ENCODE measurements at places on chromosomes 4 and X.

DNA sequence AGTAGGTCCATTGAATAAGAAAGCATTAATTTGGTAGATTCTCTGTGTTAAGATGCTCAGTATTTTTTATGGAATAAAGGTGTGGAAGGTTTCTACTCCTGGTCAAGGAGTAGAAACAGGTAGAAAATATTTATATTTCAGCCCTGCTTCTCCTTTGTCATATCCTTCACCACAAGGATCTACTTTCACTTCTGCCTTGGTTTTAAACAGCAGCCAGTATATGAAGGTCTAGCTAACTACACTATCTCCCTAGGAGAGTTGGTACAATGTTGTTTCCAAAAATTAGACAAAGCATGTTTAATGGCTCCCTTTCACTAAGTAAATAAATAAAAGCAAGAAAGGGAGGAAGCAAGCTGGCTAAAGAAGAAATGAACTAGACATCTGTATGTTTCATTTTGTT lies 44.6 kb upstream of the GYPA start:
- DNase-seq, result no peak

DNA sequence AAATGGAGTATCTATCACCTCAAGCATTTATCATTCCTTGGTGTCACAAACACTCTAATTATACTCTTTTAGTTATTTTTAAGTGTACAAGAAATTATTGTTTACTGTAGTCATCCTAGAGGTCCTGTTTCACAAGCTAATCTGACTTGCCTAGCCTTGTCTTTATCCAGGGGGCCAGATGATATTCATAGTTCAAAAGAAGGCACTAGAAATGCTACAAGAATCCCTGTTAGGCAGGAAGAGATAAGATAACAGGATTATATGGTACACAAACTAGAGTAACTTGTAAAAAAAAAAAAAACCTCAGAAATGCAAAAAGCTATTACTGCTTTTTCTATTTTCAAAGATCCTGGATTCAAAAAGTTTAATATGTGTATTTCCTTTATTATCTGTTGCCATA lies 95.8 kb downstream of the MBNL3 start:
- no peak for DNase-seq

- no peak for DNase-seq
These were observed 225.1 kb upstream of the ANXA10 start for GRCh38 chr4:167867191-167867590.

GRCh38 chr4:147401221-147401620 lies 79.7 kb upstream of the EDNRA start:
- no peak for DNase-seq

DNA sequence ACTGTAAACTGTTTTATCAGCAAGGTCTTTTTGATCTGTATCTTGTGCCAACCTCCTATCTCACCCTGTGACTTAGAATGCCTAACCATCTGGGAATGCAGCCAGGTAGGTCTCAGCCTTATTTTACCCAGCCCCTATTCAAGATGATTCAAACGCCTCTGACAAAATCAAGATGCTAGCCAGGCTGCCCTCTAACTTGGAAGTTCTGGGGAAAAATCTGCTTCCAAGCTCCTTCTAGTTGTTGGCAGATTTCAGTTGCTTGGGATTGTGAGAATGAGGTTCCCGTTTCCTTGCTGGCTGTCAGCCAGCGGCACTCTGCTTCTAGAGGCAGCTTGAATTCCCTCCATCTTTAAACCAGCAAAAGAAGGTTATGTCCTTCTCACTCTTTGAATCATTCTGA lies 34.7 kb downstream of the LUZP4 start:
- no peak for DNase-seq

GRCh38 chrX:149120459-149120858 lies 384.6 kb downstream of the IDS start:
- peak; percentile 77 for DNase-seq

DNA sequence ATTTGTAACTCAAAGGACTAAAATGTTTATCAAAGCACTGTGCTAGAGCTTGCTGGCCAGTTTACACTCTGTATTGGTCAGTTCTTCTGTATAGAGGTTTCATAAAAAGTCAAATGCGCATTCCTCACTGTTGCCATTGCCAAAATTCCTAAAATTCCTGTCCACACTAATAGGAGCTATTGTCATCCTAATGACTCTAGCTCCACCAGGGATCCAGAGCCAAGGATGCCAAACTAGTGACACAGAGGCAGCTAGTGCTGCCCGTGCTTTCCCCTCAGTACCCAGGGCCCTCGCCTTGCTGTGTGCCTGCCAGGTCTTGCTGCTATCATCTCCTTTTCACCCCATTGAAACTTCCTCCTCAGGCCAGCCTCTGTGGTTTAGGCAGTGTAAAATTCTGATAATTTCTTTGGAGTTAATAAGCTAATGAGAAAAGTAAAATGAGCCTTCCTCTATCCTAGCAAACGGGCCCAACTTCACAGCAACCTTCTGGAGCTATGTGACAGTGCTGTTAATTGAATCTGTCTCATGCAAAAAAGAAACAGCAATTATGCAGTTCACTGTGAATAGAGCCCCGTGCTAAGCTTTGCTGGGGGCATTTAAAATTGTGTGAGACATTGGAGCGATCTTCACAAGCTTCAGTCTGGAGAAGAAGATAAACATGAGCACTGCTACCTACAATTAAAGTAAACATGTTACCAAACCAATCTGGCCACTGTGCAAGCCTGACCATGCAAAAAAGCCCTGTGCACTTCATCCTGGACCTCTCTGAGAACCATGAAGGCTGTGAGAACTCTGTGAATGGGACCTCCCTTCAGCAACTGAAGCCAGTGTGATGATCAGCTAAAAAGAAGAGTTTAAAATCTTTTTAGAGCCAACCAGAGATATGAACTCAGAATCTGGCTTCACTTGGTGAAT lies 43.1 kb upstream of the FGF2 start:
- DNase-seq, result no peak

DNA sequence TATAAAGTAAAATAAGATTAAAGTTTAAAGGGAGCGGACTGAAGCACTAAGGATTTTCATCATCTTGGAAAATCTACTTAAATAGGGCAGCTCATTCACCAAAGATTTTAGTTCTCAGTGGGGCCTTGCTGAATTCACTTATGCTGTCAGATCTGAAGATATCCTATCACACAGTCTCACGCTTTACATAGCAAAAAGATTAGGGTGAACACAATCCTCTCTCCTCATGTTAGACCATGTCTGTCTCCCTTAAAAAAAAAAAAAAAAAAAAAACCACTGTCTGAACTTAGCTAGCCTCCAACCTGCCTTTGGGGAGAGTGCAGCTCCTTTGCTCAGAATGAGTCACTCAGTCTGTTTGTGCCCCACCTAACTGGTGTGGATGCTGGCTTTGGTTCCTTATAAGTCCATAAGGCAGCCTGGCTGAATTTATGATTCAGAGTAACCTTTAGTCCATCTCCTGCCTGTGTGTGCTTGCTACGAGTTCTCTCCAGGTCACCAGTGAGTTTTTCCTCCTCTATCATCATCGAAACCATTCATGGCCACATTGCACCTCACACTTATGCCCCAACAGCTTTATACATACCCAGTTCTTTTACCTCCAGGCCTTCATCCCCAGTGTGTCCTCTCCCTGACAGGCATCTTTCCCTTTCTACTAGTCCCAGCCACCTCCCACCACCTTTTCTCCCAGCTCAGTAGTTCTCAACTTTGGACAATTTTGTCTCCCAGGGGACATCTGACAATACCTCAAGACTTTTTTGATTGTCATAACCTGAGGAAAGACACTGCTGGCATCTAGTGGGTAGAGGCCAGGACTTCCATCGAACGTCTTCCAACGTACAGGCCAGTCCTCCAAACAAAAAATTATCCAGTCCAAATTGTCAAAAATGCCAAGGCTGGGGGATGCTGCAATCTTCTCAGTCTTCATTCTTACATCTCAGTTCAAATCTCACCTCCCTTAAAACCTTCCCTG lies 220.7 kb upstream of the EMCN start:
- no peak for DNase-seq

GRCh38 chrX:49106930-49107329 lies 16.6 kb downstream of the GPKOW start:
- peak; percentile 12 for DNase-seq

DNA sequence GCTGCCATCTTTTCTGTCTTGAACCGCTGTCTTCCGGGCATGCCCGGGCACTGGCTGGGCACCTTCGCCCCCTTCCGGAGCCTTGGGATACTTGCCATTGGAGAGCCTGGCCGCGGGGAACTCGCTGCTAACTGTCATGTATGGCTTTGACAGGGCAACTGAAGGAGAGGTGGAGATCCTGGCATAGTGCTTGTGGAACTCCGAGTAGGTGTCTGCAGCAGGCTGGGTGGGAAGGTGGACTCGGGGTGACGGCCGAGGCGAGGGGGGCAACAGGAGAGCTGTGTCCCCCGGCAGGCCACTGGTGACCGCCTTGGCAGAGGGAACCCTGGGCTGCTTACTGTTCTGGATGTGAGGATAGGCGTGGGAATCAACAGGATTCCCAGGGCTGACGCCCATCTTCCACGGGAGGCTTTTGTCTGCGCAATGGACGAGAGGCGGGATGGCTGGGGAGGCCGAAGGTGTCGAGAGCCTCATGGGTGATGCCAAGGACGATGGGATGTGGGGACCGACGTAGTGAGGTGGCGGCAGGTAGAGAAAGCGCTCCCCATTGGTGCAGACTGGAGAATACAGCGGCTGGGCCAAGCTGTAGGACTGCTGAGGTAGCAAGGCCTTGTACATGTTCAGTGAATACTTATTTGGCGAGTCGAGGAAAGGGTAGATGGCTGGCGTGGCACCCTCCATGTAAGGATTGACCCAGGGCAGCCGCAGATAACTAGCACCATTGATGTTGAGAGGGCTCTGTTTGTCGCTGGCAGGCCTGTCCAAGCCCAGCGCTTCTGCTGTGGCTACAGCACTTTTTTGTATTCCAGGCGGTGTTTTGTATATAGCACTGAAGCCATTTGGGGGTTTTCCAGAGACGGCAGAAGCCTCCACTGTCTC lies 23.4 kb downstream of the BCOR start:
- no peak for DNase-seq

- DNase-seq, result no peak
These were observed 14.7 kb downstream of the LARP7 start for GRCh38 chr4:112651641-112652040.

DNA sequence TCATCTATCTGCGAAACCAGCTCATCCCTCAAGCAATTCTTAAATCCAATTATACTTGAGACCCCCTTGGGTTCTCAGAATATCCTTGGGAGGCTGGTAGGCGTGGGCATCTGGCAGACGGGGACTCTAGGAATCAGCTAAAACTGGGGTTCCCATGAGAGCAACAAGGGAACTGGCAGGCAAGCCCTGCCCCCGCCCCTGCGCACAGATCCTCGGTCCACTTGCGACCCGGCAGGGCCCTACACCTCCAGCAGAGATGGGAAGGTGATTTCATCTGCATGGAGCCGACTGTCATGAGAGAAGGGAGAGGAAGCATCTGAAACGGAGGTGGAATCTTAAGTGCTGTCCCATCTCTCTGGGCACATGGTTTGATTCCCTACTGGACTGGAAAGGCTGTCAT lies 9.9 kb upstream of the C4orf50 start:
- no peak for DNase-seq

Measured in DND-41 (cell line).